ENCODE measurements at places on chromosomes 16 and 17.

- DNase-seq: no peak
Measured at GRCh38 chr16:81526935-81527334, 82.3 kb downstream of the CMIP start.

- peak; percentile 50 for DNase-seq
Measured at GRCh38 chr16:3023415-3023668, 400 bp downstream of the HCFC1R1 start.

GRCh38 chr17:63337579-63337978, 108.5 kb downstream of the CYB561 start:
- DNase-seq: no peak

DNA sequence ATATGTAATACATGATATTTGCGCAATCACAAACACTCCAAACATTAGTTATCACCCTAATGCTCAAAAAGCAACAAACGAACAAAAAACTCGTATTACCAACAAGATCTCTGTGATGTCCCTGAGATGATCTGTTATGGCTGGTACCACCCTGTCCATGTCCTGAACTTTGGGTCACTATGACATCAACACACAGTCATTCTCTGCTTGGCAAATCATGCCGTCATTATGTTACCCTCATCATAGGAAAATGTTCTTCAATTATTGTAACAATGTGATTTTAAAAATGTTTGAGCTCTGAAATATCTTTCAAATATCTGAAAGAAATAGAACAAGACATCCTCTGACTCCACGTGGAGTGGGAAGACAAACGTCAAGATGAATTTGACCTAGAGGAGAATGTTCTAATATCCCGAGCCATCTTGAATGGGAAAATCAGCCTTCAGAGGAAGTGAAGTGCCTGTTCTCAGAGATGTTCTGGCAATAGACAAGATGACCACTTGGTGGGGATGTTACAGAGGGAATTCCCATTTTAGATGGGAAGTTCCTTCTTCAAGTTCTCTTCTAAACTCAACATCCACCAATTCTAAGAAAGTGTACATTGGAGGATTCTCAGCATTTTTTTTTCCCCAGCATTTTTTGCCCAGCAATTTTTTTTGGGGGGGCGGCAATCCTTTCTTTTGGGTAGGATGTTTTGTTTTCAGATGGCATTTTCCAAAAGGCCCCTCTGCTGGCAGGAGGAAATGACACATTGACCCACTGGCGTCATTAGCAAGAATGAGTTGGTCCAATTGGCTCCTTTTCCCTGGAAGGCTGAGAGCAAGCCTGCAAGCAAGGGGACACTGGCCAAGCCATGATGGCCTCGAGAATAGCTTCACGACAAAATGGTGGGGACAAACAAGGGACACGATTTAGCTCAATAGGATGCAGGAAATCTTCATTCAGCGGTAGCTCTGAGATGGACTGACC, 3.7 kb upstream of the HSD17B2 start:
- peak; percentile 20 for DNase-seq

DNA sequence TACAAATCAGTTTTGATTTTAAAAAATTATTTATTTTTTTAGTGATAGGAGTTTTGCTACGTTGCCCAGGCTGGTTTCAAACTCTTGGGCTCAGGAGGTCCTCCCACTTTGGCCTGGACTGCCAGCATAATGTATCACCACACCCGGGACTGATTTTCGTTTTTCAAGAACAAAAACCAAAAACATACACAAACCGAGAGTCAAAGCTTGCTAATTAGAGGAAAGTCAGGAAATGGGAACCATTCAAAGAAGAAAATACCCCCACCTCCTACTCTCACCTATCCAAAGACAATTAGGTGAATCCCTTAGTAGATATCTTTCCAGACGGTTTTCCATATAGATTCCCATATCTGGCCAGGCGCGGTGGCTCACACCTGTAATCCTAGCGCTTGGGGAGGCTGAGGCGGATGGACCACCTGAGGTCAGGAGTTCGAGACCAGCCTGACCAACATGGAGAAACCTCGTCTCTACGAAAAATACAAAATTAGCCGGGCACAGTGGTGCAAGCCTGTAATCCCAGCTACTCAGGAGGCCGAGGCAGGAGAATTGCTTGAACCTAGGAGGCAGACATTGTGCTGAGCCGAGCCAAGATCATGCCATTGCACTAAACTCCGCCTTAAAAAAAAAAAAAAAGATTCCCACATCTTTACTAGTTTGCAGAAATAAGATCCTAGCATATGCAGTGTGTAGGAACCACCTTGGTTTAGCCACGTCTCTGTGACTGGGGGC, 883 bp upstream of the SPN start:
- no peak for DNase-seq

DNA sequence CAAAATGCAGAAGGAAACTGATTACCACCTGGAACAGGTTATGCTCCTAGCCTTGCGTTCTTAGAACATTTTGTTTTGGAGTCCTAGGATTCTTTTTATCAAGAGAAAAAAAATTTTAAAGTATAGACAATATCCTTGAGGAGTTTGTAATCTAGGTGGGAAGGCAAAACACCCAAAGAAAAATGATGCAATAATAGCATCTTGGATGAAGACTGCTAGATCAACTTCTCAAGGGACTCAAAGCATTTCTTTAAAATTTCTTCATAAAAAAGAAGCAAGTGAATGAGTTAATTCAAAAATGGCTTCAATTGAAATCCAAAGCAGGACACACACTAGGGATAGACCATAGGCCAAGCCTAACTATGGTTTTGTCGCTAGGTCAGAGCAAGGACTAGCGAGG, 515.8 kb upstream of the ZFHX3 start:
- no peak for DNase-seq

DNA sequence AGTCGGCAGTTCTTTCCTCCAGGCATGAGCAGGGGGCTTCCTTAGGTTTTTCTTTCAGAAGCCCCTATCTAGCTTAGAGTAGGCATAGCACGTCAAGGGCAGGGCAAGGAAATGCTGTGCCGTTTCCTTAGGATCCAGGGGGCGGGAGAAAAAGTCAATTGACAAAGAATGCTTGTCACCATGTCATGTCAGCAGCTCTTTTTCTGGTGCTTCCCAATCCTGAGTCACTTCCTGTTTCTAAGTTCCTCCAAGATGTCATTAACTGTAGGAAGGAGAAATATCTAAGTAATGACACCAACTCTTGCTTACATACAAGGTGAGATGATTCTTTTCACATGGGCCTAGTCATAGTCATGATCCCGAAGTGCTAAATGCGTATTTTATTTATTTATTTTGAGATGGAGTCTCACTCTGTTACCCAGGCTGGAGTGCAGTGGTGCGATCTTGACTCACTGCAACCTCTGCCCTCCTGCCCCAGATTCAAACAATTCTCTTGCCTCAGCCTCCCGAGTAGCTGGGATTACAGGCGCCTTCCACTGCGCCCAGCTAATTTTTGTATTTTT, 35.2 kb downstream of the GJC1 start:
- DNase-seq: no peak

- no peak for DNase-seq
Measured at GRCh38 chr17:32634167-32634566, 147.4 kb downstream of the CDK5R1 start.

- peak; percentile 48 for DNase-seq
Measured at GRCh38 chr17:39573447-39574298, 34.0 kb downstream of the NEUROD2 start.

DNA sequence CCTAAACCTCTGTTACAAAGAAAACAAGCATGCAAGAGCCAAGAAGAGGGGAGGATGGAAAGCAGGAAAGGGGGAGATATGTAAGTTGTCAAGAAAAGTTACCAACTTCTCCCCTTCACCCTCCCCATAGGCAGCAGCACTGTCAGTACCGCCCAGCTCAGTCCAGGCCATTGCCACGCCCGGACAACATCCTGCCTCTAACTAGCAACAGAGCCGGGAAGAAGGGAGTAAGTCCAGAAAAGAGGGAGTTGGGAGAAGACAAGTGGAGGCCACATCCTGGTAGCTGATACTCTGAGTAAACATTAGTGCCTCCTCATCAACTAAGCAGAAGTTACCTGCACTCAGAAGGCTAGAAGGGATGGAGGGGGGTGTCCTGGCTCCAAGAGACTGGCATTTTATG, 113.6 kb downstream of the SMG6 start:
- DNase-seq: no peak

DNA sequence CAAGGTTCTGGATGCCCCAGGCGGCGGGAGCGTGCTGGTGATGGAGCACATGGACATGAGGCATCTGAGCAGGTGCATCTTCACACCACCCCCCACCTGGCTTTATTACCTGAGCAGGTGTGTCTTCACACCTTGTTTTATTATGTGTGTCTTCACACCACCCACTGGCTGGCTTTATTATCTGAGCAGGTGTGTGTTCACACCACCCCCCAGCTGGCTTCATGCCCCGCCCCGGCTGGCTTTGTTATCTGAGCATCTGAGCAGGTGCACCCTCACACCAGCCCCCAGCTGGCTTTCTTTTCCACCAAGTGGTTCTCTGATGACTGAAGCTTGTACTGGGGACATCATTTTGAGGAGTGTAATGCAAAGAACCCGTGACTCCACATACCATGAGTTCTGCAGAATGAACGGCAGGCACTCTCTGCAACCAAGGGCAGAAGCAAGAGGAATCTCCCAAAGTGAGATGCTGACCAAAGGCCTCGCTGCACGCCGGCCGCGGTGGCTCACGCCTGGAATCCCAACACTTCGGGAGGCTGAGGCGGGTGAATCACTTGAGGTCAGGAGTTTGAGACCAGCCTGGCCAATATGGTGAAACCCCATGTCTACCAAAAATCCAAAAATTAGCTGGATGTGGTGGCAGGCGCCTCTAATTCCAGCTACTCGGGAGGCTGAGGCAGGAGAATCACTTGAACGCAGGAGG, 2.6 kb downstream of the FN3KRP start:
- peak; percentile 44 for DNase-seq

DNA sequence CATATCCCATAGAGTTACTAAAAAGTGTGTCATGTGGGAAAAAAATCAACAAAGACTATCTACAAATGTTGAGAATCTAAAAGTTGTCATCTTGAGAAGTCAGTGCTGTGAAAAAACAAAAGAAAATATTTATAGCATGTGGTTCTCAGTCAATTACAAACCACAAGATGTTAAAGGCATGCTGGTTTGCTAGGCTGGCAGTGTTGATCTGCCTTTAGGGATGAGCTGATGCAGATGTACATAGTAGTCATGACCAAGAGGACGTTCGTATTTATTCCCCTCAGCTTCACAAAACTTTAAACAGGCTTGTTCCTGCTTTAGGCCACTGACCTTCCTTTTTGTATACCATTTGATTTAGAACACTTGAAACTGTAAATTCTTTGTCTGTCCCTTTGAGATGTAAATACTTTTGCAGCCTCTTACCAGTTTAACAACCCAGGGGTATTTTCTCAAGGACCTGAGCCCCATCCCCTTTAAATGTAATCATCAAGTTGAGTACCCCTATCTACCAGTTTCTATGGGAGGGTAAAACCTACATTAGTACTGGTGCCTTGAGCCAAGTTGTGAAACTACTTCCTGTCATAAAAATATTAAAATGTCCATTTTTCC, 446.6 kb downstream of the KCNJ18 start:
- no peak for DNase-seq

GRCh38 chr16:52191531-52192134, 355.3 kb downstream of the TOX3 start:
- peak; percentile 66 for DNase-seq

- no peak for DNase-seq
Measured at GRCh38 chr17:61700252-61700651, 109.2 kb upstream of the NACA2 start.

- no peak for DNase-seq
Measured at GRCh38 chr17:31598921-31599571, 207.6 kb downstream of the RAB11FIP4 start.

DNA sequence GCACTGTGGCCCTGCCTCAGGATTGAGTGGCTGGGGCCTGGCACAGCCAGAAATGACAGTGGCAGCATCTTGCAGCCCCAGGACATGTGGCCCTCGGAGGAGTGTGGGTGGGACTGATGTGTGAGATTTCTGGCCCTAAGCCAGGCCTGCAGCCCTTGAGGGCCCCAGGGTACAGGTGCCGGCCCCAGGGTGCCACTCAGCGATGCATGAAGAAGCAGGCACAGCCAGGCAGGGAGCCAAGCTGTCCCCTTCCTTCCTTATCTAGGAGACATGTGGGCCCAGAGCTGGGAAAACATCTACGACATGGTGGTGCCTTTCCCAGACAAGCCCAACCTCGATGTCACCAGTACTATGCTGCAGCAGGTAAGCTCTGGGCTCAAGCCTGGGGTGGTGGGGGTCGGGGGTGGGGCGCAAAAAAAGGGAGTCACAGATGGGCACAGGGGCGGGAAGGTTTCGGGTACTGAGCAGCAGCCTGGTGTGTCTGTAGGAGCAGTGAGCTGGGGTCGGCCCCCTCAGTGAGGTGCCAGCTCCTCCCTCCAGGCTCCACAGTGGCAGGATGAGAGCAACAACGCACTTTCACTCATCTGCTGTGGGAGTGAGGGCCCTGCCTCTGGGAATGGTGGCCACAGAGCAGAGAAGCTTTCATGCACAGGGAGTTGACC, 4.1 kb downstream of the ACE start:
- DNase-seq: peak; percentile 63

DNA sequence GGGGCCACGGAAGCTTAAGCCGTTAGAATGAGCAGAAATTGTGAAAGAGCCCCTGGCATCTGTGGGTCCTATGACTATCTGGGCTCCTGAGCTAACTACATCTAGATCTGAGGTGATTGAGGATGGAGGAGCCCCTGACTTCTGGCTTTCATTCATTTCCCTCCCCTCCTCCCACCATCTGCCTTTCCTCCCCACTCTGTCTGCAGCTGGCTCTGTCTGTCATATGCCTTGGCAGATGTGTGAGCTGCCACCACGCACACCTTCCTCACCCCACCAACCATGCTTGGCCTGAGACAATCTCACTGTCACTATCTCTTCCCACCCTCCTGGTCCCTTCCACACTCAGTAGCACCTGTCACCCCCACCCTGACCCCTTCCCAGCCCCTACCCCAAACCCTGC, 5.1 kb downstream of the CD300E start:
- no peak for DNase-seq

DNA sequence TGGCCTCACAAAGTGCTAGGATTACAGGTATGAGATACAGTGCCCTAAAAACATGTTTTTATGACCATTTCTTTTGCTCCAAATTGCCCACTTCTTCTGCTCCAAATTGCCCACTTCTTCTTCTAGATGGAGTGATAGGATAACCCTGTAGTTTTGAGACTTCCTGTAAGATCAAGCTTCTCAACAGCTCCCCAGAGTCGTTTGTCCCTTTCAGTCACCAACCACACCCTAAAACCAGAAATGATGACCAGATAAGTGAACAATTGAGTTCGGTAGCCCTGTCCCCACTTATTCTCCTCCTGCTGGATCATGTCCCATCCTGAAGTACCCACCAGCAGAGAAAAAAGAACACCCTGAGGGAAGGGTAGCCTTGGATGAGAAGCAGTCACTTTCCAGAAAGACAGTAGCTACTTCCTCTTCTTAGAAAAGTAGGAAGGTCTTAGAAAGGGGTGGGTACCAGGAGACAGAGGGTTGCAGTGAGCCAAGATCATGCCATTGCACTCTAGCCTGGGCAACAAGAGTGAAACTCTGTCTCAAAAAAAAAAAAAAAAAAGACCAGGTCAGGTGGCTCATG, 2.5 kb downstream of the ODAD4 start:
- peak; percentile 28 for DNase-seq

- no peak for DNase-seq
Measured at GRCh38 chr16:50229149-50229726, 37.1 kb upstream of the ADCY7 start.
